AG08396 (cell line): ENCODE measurements at places on chromosomes 5 and 9.

DNA sequence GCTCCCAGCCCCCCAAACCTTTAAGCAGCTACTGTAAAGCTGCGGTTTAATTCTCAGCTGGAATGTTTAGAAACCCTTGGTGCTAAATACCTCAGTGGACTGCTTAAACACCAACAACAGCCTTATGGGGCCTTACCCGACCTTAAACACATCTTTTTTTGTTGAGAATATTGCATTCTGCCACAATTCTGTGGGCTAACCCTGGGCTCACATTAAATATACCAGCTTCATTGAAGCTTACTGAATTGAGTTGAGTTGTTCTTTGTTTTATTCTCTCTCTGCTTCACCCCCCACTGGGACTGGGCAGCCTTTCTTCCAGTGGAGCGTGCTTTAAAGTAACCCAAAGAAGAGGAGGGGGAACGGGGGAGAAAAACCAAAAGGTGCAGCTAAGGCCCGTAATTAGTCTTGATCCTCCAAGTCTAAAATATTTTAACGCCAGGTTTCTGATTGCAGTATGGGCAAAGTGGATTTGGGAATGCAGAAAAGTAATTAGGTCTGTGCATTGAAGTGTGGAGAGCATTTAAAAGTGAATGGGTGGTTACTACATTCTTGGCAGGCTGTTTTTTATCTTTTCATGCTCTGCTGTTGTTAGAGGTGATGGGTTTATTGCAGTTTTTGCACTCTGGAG lies 281.2 kb downstream of the NR2F1-AS1 start:
- no peak for DNase-seq

DNA sequence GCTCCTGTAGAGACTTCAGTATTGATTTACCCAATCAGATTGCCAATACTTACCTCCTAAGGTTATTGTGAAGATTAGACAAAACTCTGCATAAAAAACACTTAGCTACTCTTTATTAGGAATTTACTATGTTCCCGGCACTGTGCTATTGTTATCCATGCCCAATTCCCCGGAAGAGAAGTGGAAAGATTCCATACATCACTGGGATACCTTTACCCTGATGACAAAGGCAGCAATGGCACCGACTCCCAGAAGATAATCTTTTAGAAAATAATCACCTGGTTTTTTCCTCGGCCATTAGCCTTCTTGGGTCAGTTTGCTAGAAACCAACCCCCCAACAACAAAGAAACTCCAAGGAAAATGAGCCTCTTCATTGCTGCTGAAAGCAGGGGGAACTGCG lies 226.0 kb downstream of the SNX18 start:
- no peak for DNase-seq

GRCh38 chr9:69898714-69899209 lies 78.1 kb downstream of the CFAP95 start:
- DNase-seq: peak; percentile 45

GRCh38 chr9:20552874-20553557 lies 69.3 kb downstream of the MLLT3 start:
- DNase-seq: no peak

- DNase-seq: no peak
These were observed 290 bp downstream of the SLC23A1 start for GRCh38 chr5:139382807-139383206.

- DNase-seq: peak; percentile 54
These were observed 10.4 kb downstream of the SWI5 start for GRCh38 chr9:128286440-128286839.

GRCh38 chr9:8823131-8823895 lies 1023.7 kb upstream of the DMAC1 start:
- DNase-seq: no peak

- DNase-seq: no peak
These were observed 386.1 kb downstream of the DNAH5 start for GRCh38 chr5:13558408-13558807.

- no peak for DNase-seq
These were observed 88.3 kb downstream of the SLC38A9 start for GRCh38 chr5:55623789-55624188.

DNA sequence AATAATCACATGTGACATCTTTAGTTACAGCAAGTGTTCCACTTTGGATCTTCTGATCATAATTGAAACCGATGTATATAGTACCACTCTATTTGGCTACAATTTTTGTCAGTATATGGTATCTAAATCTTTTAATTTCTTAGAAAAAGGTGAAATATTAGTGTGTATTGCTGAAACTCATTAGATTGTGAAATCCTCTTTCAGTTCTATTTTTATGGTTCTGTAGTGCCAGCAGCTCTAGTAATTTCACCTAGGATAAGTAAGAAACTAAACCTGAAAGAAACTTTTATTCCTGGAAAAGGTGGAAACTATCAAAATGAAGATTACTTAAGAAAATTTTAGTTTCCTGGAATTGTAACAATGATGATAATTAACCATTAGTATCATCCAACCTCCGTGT lies 370.9 kb downstream of the NNT start:
- DNase-seq: no peak
